ENCODE measurements at places on chromosomes 6 and 20.

GRCh38 chr20:19849341-19850197, 91.5 kb downstream of the RIN2 start:
- DNase-seq: no peak

- no peak for DNase-seq
These were observed 70.3 kb upstream of the RIPOR2 start for GRCh38 chr6:25006075-25006474.

DNA sequence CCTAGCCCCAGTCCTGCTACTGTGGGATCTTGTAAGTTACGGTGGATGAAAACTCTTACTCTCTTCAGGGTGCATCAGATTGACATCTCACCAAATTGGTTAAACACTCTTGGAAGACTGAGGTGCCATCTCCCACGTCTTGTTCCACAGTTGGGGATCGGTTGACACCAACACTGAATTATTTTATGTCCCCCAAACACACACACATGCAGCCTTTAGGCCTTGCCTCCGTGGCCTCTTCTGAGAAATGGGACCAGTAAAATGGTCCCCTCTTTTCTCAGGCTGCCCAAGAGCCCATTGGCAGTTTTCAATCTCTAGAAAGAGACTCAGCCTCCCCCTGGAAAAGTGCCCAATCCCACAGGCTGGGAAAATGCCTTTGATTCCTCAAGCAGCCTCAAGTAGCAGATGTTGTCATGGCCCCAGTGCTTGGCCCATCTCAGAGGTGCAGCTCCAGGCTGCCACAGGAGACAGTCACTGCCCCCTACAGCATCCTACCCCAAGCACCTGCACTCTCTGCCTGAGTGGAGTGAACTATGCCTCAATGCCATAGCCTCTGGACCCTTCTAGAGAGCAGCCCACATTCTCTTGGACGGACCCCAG, 163.9 kb downstream of the ANKRD60 start:
- no peak for DNase-seq

GRCh38 chr6:134379076-134379475, 61.2 kb upstream of the SGK1 start:
- no peak for DNase-seq

GRCh38 chr20:44018259-44018941, 103.7 kb downstream of the TOX2 start:
- DNase-seq: no peak

GRCh38 chr6:122730775-122731386, 48.6 kb upstream of the FABP7 start:
- DNase-seq: no peak

GRCh38 chr6:73710470-73710869, 14.5 kb downstream of the CD109 start:
- no peak for DNase-seq

- DNase-seq: no peak
These were observed 194.6 kb downstream of the CDH26 start for GRCh38 chr20:60152792-60153191.

GRCh38 chr6:25016014-25016720, 80.4 kb upstream of the RIPOR2 start:
- no peak for DNase-seq

DNA sequence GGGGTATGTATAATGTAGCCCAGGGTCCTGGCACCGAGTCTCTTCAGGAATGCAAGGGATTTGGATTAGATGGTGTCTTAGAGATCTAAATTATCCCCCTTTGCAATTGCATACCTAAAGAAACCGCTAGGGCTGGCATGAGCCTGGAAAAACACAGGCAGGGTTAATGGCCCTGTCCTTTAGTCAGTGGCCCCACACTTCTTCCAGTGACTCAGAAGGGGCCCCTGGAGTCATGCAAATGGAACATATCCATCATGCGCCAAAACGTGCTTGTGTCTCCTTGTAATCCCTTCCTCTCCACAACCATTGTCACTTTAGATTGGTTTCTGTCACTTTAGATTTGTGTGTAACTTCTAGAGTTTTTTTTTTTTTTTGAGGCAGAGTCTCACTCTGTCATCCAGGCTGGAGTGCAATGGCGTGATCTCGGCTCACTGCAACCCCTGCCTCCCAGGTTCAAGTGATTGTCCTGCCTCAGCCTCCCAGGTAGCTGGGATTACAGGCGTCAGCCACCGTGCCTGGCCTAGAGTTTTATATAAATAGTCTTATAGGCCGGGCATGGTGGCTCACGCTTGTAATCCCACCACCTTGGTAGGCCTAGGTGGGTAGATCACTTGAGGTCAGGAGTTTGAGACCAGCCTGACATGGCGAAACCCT, 8.7 kb upstream of the MYBL2 start:
- DNase-seq: no peak

- no peak for DNase-seq
These were observed 224.6 kb upstream of the FOXQ1 start for GRCh38 chr6:1087154-1087843.

DNA sequence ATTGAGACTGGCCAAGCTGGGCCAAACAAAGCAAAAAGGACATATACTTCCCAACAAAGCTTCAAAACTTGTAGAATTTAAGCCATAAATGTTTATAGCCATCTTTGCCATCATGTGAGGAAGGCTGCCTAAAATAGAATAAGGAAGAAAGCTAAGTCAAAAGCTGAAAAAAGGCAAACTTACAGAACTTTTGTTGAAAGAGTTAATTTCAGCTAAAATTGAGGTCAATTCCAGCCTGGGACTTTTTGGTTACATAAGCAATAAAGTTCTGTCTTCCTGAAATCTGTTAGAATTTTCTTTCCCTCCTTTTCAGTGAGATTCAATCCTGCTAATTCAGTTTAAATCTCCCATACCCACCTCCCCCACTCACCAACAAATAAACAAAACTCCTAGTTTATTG, 227.9 kb upstream of the MARCKS start:
- no peak for DNase-seq

- DNase-seq: no peak
These were observed 21.2 kb downstream of the THEMIS start for GRCh38 chr6:127879685-127880084.

DNA sequence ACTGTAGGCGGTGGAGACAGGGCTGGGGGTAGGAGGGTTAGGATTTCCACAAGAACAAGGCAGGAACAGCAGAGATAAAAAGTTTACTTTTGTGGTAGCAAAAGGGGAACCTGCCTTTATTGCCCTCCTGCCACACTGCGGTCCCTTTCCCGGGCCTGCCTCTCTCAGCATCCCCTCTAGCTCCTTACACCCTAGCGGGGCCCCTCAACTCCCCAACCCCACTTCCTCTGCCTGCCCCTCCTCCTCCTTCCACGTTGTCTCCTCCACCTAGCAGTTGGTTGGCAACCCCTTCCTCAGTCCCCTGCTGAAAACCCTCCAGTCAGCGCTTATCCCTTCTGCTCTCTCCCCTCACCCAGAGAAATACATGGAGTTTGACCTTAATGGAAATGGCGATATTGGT, 714 bp downstream of the AIF1 start:
- DNase-seq: no peak

GRCh38 chr6:165218829-165219228, 90.6 kb downstream of the C6orf118 start:
- no peak for DNase-seq

GRCh38 chr6:22208026-22208425, 88.8 kb downstream of the PRL start:
- no peak for DNase-seq

DNA sequence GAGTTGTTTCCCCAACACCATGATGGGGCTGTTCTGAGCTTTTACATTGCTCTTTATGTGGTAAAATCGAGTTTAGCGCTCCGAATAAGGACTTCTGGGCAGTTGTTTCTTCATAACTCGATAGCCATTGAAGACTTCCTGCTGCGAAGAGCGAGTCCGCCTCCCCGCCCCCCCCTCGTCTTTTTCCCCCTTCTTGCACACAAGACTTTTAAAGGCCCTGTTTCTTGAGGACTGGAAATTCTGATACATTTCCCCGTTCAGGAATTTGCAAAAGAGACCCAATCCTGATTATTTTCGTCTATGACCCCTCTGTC, 1.5 kb upstream of the CITED2 start:
- DNase-seq: no peak

GRCh38 chr6:42224222-42225028, 6.8 kb upstream of the MRPS10 start:
- DNase-seq: no peak

- no peak for DNase-seq
These were observed 84.7 kb upstream of the SCP2D1 start for GRCh38 chr20:18728870-18729224.

GRCh38 chr20:37233548-37234253, 27.9 kb downstream of the GHRH start:
- no peak for DNase-seq

DNA sequence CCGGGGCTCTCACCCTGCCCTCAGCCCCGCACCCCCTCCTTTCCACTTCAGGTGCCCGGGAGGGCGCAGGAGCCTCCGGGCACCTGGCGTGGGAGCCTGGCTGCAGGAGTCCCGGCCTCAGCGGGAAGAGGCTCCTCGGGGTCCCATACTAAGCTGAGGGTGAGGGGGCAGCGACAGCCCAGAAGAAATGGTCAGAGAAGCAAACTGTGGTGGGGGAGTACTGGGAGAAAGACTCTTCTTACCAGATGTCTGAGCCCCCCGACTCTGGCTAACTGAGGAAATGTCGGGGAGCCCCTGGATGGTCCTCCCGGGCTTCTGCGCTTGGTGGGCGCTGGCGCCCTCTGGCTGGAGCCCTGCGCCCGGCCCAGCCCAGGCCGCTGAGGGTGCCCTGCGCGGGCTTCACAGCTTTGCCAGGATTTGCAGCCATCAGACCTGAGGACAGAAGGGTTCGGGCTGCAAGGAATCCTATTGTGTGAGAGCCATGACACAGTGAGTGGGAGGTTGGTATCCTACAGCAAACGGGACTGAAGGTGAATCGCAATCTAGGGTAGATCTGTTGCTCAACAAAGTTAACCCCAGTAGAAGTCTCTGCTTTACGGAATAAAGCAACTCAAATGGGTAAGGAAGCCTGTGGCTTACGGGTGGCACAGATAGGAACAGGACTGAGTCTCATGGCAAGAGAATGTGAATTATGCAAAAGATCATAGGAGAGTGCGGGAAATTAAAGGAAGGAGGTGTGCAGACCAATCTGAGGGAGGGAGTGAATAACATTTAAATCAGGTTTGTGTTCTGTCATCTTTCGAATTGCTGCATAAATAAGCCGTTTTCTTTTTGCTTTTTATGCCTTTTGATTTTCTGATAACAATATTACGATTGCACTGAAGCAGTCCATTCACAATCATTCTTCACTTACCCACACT, 639 bp upstream of the RCAN2 start:
- DNase-seq: no peak

- DNase-seq: no peak
These were observed 33.9 kb downstream of the ITPR3 start for GRCh38 chr6:33654831-33655554.

DNA sequence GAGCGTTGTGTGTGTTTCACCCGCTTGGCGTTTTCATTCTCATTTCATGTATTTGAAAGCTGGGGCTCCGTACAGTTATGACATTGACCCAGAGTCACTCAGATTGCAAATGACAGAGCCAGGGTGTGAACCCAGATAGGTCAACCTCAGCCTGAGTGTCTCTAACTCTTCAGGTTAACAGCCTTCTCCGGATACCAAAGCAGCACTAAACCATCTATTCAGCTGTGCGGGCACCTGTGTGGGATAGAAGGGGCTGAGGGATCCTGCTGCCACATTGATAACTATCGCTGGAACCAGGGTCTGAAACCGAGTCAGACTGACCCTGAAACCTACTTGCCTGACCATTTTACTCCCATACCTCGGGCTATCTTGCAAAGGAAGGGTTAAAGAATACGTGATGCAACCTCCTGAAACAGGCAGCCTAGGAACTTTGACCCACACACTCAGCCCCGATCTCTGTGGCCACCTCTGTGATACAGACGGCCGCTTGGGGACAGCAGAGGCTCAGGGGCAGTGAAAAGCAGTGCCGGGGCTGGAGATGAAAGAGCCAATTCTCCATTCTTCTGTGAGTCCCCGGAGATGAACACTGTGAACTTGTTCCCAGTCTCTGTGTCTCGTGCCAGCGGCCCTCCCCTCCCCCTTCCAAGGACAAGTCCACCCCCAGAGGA, 233.5 kb upstream of the QKI start:
- DNase-seq: no peak

GRCh38 chr6:8940356-8940755, 505.0 kb upstream of the SLC35B3 start:
- DNase-seq: no peak

GRCh38 chr6:100568255-100568654, 103.5 kb upstream of the SIM1 start:
- no peak for DNase-seq

GRCh38 chr6:104431096-104431495, 428.6 kb downstream of the HACE1 start:
- DNase-seq: no peak

GRCh38 chr20:29326376-29327070, 1930.9 kb upstream of the DEFB115 start:
- no peak for DNase-seq

DNA sequence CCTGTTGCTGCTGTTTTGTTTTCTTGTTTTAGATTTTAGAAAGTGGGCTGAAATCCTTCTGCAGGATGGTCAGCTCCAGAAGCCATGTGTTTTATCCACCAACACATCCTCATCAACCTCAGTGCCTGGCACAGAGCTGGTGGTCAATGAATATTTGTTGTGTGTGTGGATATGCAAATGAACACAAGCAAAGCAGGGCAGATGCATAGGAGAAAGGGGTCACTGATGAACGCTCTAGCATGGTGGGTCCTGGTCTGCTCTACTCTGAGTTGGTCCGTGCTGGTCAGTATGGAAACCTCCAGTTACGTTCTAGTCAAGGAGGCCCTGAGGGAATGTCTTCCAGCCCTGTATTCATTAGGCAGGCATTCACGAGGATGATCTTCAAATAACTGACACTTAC, 682.5 kb downstream of the QKI start:
- DNase-seq: no peak

DNA sequence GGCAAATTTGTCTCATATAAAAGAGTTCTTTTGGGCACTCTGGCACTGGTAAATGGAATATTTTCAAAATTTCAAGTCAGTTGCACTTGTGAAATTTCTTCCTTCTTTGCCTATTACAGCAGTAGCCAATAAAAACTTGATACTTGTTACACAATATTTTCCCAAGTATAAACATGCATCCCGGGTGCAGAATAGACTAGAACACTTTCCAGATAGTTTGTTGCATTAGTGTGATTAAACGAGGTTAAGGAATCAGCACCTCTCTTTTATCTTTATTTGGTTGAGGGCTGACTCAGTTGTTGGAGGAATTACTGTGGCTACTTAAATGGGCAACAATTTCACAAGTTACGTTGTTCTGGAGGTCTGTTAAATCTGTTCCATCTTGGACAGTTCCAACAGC, 467.5 kb downstream of the CDKAL1 start:
- DNase-seq: no peak

GRCh38 chr20:47118206-47118605, 223.6 kb downstream of the EYA2 start:
- DNase-seq: no peak

GRCh38 chr20:64194269-64194668, 30.0 kb downstream of the MYT1 start:
- DNase-seq: no peak

- no peak for DNase-seq
These were observed 215.0 kb upstream of the SHLD1 start for GRCh38 chr20:5535125-5535756.
